Brain pericyte (primary cell): ENCODE measurements at places on chromosomes 1 and 21.

DNA sequence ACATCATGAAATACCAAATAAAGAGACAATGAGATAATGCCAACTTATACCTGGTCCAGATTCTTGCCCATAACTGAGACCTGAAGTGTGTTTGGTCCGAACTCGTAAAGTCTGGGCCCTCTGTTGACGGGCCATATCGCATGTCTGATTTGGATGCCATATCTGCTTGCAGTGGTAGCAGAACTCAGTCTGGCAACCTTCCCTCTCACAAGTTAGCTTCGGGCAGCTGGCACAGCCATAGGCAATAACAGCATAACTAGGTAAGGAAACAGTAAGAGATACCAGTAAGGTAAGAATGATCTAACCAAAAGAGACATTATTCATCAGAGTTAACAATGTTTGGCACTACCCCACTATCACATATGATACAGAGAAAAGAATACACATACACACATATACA is 15.1 kb downstream of the RNF19B start:
- no peak for DNase-seq

- DNase-seq, result no peak
Observed at GRCh38 chr1:33349081-33349759, 28.3 kb upstream of the A3GALT2 start.

- DNase-seq, result no peak
Observed at GRCh38 chr1:223394242-223394641, 1.0 kb downstream of the CCDC185 start.

- no peak for DNase-seq
Observed at GRCh38 chr1:199685369-199685768, 342.1 kb upstream of the NR5A2 start.

GRCh38 chr21:27134516-27134915 is 167.6 kb upstream of the ADAMTS5 start:
- peak; percentile 33 for DNase-seq

DNA sequence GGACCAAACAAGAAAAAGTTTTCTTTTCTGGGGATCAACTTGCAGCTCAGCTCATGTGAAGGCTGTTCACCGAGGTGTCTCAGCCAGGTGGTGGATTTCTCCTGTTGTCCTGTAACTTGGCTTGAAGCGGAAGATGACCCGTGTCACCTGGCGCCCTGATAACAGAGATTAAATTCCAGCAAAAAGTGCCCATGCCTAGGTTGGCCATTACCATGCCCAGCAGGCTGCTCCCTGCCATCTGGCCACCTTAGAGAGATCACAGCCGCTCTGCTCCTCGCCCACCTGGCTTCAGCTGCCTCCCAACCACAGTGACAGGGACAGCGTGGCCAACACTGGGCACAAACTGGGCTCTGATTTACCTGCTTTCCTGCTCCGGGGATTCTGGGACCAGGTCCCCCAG is 149.5 kb downstream of the ZBTB18 start:
- DNase-seq, result no peak

GRCh38 chr1:226609836-226610455 is 61.4 kb downstream of the STUM start:
- no peak for DNase-seq

- DNase-seq, result no peak
Observed at GRCh38 chr1:175129644-175129996, 62.0 kb downstream of the TNN start.

DNA sequence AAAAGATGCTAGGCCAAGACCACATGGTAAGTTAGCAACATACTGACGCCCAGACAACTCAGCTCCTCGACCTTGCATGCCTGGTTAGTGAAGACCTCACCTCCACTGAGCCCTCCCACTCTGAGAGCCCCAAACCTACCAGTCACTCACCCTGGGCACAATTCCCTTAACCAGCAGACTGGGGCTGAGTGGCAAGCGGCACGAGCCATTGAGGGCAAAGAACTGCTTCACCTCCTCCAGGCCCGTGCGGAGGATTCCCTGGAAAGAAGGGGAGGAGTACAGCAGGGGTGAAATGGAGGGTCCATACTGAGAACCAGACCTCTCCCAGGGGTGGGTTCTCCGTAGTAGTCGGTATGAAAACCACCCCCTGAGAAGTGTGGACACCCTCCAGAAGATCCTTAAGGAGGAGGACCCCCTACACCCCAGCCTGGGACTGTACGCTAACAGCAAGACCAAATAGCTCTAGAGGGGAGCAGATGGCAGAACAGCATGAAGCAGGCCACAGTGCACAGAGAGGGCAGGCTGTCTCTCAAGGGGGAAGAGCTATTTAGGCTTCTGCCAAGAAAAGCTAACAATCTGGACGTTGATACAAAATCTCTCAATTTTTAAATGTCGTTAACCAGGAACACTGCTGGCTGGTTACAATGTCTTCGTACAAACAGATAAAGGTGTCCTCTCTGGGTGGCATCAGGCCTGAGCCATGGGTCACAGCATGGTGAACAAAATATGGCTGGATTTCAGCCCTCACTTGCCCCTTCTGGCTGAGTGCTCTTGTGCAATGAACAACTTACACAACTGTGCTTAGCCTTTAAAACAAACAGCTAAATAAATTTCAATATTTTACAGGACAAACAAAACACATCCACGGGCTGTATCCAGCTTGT is 31.0 kb upstream of the PPP1R15B start:
- no peak for DNase-seq

DNA sequence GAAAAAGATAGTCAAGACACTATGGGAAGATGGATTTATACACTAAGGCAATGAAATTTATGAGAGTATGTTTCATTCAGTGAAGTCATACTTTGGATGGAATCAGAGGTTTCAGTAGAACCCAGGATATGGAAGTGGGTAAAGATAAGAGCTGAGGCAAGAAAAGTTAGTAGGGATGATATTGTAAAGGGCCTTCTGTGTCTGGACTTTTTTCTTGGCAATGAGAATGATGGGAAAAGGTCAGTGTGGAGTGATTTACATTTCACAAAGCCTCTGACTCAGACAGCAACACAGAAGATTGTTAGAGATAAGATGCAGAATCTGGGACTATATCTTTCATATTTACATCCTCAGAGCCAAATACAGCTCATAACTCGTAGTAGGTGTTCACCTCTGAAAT is 32.1 kb downstream of the SH3BGR start:
- DNase-seq, result no peak

GRCh38 chr1:185281245-185281644 is 35.8 kb downstream of the IVNS1ABP start:
- no peak for DNase-seq

DNA sequence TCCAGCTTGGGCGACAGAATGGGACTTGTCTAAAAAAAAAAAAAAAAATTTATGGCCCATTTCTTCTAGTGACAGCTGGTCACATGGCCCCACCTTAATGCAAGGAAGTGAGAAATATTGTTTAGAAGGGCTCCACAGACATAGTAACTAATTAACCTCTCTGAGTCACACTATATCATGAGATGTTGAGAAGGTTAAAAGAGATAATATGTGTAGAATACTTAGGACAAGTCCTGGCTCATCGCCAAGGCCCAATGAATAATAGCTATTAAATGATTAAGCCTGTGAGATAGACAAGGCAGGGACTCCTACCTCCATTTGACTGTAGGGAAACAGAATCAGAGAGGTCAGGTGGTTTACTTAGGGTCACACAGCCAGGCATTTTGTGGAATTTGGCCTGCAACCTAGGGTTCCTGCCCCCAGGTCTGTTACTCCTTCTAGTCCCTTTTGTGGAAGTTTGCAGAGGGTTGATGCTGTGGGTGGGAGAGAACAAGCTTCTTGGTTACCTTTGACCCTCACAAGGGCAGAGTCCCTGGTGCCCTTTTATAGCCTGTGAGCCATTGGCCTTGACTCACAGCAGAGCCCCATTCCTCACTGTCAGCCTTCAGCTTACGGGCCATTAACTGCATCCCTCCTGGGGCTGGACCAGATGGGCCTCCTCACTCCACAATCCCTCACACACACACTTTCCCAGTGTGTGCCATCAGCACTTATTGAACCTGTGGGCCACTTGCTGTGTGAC is 48.5 kb downstream of the OPRD1 start:
- DNase-seq, result no peak

DNA sequence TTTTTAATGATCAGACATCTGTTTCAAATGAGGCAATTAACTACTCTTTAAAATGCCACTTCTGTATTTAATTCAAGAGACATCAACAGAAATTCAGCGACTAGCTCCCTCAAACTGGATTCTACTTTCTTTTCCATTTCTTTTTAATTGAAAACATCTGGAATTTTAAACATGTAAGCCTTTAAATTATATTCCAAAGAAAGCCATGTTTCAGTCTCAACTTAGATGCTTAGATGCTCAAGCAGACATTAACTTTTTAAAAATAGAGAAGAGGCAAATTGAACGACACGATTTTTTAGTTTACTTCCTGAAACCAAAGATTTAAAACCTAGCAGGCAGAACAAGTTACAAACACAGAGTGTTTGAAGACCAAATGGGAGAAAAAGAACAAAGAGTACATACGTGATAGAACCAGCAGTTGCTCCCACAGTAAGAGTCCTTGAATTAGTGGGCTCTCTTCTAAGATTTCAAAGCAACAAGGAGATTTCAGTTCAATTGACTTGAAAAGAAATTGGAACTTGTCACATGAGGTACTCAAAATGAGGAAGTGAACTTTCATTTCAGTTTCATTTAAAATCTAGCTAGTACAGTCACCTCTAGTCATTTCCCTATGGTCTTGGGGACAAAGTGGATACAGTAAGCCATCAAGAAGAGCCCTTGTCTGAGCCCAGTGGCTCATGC is at the start of gene CTSS:
Gene CTSS (minus strand): TSS at position 483 of the 681 bp plus-strand sequence. CDS start 1,015 bp downstream, outside the sequence.
- no peak for DNase-seq

- DNase-seq, result no peak
Observed at GRCh38 chr1:178548108-178548507, 35.2 kb downstream of the TEX35 start.

DNA sequence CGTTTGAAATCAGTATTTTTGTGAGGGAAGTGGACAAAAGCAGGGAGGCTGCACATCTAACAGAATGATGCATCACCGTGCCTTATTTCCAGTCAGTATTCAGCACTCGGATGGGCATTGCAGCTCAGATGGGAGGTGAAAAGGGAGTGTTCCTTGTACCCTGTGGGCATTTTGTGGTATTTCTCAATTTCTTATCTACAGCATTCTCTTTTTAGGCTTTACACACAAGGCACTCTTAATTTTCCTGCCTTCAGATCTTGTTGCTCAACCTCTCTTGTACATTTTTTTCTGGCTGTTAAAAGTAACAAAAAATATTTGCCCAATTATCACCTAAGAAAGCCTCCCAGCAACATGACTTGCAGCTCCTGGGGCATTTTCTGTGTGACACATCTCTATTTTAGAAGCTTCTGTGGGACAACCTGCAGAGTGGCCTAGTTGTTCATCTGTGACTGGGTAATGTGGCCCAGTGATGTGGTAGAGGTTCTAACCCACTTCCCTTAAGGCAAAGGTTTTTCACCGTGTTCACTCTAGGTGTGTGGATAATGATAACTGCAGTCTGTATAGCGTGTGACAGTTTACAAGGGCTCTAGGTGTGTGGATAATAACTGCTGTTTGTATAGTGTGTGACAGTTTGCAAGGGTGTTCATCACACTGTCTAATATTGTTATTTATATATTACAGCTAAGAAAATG is 257.2 kb downstream of the PTGER3 start:
- DNase-seq, result no peak

DNA sequence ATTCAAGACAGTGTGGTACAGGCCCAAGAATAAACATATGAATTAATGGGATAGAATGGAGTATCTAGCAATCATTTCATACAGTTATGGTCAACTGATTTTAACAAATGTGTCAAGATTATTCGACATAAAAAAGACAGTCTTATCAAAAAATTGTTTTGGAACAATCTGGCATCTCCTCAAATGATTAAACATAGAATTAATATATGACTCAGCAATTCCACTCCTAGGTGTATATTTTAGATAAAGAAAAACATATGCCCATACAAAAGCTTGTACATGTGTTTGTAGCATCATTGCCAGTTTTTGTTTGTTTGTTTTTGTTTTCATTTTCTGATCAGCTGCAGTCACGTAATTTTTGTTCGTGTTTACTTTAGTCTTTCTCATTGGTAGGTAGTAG is 1188.3 kb downstream of the BRINP3 start:
- no peak for DNase-seq

- DNase-seq, result no peak
Observed at GRCh38 chr1:183583466-183583865, 6.8 kb downstream of the NCF2 start.

GRCh38 chr1:35448344-35448801 is 108.8 kb downstream of the KIAA0319L start:
- peak; percentile 43 for DNase-seq

DNA sequence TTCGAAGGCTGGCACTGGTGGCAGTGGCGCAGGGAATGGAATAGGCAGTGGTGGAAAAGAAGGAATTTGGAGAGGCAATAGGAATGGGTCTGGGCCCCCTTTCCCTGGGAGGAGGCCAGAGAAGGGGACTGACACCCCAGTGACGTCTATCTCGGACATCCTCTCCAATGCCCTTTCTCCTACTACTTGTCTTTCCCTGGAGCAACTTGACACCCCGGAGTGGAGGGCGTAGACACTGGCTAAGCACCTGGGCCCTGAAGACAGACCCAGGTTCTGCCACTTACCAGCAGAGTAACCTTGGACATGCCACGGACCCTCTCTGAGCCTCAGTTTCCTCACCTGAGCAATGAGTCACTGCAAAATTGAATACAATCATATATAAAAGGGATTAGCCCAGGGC is 86.8 kb downstream of the CAMK2N1 start:
- DNase-seq, result no peak

DNA sequence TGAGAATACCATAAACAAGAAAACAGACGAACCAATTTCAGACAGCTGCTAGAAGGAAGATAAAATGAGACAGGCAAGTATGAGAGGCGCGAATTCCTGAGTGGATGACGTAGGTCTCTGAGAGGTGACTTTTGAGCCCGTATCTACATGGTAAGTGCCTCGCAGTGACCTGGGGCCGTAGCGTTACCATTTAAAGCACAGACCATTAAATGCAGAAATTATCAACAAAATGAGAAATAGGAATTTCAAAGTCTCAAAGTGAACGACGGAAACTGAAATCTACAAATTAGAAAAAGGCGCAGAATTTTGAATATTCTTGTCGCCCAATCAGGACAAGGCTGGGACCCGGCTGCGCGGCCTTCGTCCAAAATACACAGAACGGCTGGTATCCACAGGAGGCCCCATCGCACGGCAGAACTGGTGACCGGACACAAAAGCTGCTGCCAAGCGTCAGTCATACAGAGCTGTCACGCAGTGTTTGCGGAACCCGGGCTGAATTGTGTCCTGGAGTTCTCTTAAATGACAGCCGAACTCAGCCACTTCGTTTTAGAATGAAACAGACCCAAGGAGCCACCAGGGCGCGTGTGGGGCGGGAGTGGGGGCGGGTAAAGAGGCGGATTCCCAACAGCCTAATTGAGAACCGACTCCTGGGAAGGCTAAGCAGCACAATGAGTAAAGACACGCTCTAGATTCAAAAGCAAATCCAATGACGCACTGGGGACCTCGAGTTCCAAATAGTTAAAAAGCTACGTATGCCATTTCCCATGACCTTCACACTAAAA is 13.8 kb upstream of the BOLA1 start:
- DNase-seq, result peak; percentile 61

GRCh38 chr21:43728154-43728466 is 9.2 kb downstream of the PDXK start:
- DNase-seq, result no peak
